ENCODE measurements at places on chromosomes 13 and 19.

DNA sequence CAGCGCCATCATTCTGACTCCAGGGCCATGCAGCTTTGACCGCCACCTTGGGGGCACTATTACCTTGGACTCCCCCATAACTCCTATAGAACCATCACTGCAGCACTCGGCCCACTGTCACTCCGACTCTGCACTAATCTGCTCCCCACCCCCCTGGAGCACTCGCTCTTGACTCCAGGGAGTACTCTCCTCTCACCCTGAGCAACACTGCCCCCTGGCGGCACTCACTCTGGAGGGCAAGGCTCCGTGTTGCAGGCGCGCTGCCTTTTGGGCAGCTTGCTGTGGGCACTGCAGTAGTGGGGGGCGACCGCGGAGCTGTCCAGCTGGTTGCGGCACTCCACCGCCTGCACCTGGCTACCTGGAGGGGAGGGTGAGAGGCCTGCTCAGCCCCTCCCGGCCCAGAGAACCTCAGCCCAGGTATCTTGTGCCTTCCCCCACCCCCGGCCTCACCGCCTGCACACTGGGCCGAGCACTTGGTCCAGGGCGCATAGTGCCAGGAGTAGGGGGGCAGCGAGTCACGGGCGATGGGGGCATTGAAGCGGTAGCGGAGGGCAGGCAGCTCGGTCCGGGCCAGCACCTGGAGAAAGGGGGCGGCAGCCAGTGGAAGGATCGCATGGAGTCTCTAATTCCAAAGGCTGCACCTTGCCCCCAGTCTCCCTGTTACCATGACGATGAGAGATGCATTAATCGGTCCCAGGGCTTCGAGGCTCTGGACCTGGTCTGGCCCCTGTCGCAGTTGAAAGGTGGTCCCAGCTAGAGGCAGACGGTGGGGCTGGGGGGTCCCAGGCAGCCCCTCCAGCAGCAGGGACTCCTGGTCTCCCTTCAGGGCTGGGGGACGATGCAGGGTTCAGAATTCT, 8.9 kb upstream of the MYO1F start:
- DNase-seq = no peak

DNA sequence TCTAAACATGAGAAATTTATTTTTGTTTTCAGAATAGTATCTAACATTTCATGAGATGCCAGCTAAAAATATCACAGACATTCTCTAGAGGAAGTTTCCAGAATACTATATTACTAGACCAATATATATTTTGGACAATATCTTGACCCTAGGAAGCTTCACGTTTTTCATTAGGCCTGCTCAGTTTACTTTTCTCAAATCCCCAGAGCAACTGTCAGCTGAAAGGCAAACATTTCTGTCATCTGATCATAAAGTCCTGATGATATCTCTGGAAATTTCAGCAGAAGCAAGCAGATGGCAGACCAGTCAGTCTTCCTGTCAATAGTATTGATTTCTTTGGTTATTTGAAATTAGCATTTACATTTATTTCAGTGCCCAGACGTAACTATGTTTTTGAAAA, 4.0 kb downstream of the POSTN start:
- no peak for DNase-seq

DNA sequence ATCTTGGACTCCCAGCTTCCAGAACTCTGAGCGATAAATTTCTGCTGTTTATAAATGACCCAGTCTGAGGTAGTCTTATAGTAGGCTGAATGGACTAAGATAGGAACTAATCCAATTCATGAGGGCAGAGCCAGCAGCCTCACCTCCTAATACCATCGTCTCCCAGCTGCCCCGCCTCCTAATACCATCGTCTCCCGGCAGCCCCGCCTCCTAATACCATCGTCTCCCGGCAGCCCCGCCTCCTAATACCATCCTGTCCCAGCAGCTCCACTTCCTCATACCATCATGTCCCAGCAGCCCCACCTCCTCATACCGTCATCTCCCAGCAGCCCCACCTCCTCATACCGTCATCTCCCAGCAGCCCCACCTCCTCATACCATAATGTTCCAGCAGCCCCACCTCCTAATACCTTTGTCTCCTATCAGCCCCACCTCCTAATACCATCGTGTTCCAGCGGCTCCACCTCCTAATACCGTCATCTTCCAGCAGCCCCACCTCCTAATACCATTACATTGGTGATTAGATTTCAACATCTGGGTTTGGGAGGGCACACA, 2.4 kb upstream of the ARGLU1 start:
- DNase-seq = no peak

DNA sequence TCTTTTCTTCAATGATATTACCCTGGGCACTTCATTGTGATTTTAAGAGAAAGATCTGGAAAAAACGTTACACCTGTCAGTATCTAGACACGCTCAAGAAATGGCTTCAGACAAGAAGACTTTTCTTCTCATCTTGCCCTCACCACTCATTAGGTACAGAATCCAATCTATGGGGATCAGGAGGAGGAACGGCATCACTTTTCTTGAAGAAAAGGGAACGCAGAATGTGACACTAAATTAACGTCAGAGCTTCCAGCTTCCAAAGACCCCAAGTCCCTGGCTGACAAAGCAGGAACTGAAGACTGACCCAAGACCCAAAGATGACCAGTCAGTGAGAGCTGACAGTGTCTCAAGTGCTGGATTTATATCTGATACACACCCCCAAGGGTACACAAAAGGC, 48.2 kb downstream of the BRD4 start:
- no peak for DNase-seq

GRCh38 chr13:99307648-99308339, 595 bp upstream of the GPR183 start:
- DNase-seq = peak; percentile 52

- peak; percentile 29 for DNase-seq
These were observed 121.2 kb downstream of the PCCA start for GRCh38 chr13:100209857-100210825.

GRCh38 chr13:27005976-27006518, 165.6 kb downstream of the USP12 start:
- DNase-seq = no peak

- DNase-seq = no peak
These were observed 11.3 kb downstream of the LCP1 start for GRCh38 chr13:46170687-46171086.

DNA sequence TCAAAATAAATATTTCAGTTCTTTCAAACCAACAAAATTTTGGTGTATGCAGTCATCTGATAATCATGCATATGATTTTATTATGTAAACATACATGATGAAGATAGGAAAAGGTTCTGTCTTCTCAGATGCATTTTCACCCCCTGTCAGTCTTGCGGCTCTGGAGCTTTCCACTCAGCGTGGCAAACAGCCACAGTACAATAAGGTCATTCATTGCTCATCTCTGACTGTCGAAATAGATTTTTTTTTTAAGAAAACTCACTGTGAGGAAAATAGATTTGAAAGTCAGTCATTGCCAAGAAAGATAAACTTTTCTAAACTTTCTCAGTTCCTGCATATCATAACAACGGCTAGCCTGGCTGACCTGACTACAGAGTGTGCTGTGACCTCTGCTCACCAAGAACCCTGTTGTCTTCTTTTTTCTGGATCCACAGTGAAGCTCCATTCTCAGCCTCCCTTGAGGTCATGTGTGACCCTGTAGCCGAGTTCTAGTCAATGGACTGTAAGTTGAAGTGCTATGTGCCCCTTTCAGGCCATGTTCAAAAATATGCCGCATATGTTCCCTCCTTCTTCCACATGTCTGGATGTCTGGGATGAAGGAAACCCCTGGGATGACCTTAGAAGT, 519.6 kb downstream of the KLF5 start:
- no peak for DNase-seq

DNA sequence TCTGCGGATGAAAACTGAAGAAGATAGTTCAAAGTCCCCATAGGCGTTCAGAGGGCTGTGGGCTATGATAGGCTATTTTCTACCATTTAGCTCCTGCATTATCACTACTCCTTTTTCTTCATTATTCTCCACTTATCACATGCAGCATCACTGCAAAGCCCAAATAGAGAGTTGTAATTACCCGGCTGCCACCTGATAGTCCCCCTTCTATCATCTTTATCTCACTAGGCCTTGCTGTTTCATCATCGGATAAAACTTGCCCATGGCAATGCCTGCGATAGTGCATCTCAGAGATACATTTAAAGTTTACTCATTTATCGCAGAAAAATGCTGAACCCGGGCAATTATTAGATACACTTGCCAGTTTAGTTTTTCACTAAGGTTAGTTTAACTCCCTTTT, 82.9 kb upstream of the SOX21 start:
- DNase-seq = no peak

DNA sequence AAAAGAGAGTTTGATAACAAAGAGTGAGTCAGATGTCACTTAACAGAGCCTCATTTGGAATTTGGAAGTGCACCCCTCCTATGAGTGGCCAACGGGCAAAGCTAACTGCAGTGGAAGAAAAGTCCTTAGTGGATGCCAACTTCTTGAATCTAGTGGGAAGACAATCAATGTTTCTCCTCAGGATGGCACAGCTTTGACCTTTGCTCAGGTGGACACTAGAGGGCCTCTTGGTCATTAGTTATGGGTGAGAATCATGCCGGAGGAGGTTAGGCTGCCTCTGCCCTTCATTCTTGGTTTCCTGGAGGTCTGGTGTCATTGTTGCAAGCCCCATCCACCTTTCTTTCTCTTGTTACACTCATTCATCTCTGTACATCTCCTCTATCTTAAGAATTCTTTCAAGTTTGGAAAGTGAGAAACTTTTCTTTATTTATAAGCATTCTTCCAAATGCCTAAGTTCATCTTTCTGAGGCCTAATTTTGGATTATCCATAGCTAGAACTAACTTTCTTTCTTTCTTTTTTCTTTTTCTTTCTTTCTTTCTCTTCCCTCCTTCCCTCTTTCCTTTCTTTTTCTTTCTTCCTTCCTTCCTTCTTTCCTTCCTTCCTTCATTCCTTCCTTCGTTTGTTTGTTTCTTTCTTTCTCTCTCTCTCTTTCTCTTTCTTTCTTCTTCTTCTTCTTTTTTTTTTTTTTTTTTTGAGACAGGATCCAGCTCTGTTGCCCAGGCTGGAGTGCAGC, 327.2 kb upstream of the TSHZ3 start:
- DNase-seq = no peak

DNA sequence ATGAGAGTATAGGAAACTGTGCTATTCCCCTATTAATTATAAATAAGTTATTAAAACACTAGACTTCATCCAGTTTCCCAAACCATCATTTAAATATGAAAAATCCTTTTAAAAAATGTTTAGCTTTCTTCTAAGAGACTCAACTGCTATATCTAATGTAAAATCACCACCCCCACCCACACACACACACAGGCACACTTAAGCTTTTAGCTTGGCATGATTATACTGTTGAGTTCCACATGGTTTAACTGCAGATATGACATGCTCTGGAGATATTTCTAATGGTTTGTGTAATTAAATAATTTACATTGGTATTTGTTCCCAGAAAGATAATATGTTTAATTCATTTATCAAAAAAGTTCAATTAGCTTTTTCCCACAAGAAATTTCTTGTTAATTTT, 1700.1 kb upstream of the SLC10A2 start:
- no peak for DNase-seq

GRCh38 chr19:47303966-47304365, 5.7 kb upstream of the C5AR1 start:
- no peak for DNase-seq

- no peak for DNase-seq
These were observed 650.8 kb upstream of the PCDH9 start for GRCh38 chr13:67880916-67881315.

DNA sequence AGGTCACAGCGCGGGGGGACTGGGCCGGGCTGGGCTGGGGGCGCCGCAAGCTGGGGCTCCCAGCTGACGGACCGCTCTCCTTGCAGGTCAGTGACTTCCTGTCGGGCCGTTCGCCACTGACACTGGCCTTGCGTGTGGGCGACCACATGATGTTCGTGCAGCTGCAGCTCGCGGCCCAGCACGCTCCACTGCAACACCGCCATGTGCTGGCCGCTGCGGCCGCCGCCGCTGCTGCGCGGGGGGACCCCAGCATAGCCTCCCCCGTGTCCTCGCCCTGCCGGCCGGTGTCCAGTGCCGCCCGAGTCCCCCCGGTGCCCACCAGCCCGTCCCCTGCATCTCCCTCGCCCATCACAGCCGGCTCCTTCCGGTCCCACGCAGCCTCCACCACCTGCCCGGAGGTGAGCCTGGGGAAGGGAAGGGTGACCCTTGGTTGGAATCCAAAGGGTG, 5.7 kb downstream of the MIDN start:
- DNase-seq = no peak

DNA sequence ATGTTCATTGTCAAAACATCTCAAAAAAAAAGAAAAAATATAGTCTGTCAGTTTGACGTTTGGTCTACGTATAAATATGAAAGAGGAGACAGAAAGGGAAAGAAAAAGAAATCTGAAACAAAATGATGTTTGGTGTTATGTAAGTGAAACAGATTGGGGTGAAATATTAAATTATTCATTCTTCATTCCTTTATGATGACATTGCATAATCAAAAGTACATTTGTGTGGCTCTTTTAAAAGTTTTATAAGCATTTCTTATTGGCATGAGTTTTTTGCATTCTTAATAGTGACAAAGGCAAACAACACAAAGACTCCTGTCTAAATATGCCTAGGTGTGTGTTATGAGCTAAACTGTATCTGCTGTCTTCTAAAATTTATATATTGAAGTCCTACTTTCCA, 232.6 kb downstream of the EFNB2 start:
- no peak for DNase-seq

DNA sequence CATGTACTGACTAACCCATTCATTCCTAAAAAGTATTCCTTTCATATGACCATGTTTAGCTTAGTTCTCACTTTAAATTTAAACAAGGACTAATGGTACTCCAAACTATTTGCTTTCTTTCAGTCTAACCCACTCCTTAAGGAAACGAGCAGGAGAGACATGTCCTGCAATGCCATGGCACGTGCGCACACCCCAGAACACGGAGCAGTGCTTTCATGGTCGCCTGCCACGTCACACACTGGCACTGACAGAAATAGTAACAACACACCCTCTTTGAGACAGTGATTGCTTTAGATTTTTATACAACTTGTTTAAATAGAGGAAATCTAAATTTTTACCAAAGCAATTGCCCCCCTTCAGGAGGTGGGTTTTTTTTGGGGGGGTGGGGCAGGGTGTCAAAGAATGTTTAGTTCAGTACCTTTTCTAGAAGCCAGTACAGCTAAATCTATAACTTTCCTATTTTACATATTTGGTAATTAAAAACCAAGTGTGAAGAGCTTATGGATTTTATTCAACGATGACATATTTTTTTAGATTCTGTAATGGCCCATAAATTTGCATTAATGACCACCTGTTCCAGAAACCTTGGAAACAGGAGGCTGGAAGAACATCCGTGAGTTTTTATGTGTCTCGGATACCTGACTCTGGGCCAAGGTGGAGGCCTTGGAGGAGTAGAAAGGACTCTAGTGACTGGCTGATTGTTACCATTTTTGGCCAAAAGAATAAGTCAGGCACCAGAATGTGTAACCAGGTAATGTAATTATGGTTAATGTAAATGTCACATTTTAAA, 247.1 kb downstream of the DCT start:
- no peak for DNase-seq

GRCh38 chr13:30927595-30927994, 4.9 kb upstream of the TEX26 start:
- no peak for DNase-seq

GRCh38 chr13:19838865-19839275, 24.6 kb downstream of the ZMYM5 start:
- no peak for DNase-seq

GRCh38 chr13:28564030-28564429, 69.1 kb upstream of the FLT1 start:
- DNase-seq = no peak
